ENCODE measurements at places on chromosomes 2 and 18.

DNA sequence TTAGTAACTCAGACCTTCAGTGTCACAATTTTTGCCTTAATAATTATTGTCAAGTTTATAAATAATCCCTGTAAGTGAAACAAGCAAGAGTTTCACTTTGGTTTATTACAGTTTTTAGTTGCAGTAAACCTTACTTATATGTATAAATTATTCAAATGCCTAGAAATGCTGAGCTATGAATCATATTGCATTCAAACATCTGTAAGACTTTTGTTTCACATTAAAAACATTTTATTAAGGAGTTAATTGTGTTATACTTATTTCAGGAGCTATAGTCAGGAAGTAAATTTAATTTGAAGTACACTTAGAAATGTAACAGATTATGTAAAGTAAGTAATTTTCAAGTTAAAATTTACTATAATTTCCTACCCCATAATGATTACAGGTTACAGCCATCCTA, 3.9 kb upstream of the ETAA1 start:
- DNase-seq = no peak

- DNase-seq = no peak
Observed at GRCh38 chr2:9234680-9235146, 28.1 kb downstream of the ASAP2 start.

- no peak for DNase-seq
Observed at GRCh38 chr18:26293982-26294381, 67.7 kb downstream of the TAF4B start.

GRCh38 chr18:9058406-9058805, 44.1 kb upstream of the NDUFV2 start:
- no peak for DNase-seq

GRCh38 chr2:219609149-219609750, 11.6 kb downstream of the STK11IP start:
- DNase-seq = no peak

GRCh38 chr2:171629113-171629512, 58.2 kb upstream of the DYNC1I2 start:
- no peak for DNase-seq

- DNase-seq = no peak
Observed at GRCh38 chr2:71856773-71857525, 290.7 kb downstream of the CYP26B1 start.

GRCh38 chr2:174027956-174028355, 62.8 kb upstream of the SP3 start:
- DNase-seq = no peak

- DNase-seq = no peak
Observed at GRCh38 chr2:220446106-220446712, 818.8 kb downstream of the SLC4A3 start.

DNA sequence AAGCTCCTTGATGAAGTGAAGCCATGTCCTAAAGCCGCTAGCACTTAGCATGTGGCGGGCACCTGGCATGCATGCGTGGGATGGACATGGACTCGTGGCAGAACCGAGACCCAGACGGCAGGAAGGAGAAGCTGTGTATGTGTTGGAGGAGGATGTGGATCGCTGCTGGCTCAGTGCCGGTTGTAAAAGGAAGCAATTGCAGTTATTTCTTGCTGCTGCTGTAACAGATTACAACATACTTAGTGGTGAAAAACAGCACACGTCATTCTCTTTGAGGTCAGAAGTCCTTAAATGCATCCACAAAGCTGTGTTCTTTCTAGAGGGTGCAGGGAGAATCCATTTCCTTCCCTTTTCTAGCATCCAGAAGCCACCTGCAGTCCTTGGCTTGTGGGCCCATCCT, 74.6 kb downstream of the AGAP1 start:
- no peak for DNase-seq

GRCh38 chr2:9197916-9198315, 8.7 kb upstream of the ASAP2 start:
- no peak for DNase-seq

GRCh38 chr2:12890066-12890465, 173.3 kb downstream of the TRIB2 start:
- DNase-seq = no peak

DNA sequence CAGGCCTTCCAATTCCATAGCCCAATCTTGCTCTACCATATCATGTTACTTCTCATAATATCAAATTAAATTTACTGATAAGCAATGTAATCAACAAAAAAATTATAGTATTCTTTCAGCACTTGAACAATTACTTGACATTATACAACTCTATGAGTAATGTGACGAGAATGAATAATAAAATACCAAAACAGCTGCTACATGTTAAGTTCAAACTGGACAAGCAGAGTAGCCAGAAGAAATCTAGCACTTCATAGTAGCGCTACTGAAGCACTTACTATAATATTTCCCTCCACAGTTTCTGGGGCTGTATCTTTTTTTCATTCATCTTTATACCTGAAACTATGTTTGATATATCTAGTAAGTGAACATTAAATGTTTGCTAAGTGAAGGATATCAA, 14.9 kb downstream of the PPP3R1 start:
- no peak for DNase-seq

DNA sequence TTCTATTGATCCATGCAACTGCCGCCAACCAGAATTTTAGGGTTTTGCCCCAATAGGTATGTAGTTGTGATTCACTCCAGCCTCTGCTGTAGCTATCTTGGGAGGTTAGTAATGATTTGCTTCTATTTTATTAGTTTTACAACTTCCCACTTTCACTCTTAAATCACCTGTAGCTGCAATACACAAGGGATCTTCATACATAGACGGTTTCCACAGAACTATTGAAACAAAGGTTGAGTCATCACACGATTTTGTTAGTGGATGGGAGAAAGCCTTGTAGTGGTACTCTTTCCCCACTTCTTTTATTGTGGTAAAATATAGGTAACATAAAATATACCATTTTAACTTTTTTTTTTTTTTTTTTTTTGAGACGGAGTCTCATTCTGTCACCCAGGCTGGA, 104.2 kb upstream of the SPRED2 start:
- no peak for DNase-seq

GRCh38 chr2:159516241-159516758, 100.0 kb downstream of the BAZ2B start:
- no peak for DNase-seq
